Activated CD4-positive, CD25-positive, alpha-beta regulatory T cell (primary cell): ENCODE measurements at places on chromosomes 12 and 14.

- DNase-seq, result no peak
These were observed 25.4 kb upstream of the PELI2 start for GRCh38 chr14:56092763-56093162.

GRCh38 chr14:36256126-36256801, 64.2 kb downstream of the MBIP start:
- no peak for DNase-seq

DNA sequence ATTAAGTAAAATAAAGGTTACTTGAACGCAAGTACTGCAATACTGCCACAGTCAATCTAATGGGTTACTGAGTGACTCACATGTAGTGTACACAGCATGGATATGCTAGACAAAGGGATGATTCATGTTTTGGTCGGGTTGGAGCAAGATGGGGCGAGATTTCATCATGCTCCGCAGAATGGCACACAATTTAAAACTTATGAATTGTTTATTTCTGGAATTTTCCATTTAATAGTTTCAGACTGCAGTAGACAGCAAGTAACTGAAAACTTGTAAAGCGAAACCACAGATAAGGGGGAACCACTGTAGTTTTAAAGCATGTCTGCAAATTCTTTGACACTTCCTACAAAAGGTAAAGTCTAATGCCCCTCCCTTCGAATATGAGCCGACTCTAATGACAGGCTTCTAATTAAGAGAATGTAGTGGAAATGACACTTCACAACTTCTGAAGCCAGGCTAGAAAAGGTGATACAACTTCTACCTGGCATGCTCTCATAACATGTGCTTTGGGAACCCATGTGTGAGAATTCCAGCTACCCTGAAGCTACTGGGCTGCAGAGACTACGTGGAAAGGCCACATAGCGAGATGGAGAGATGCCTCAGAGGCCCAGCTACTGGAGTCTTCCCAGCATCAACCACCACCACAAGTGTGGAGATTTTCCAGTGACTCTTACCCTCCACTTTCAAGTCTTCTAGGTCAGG, 13.9 kb upstream of the TCP11L2 start:
- DNase-seq, result no peak

DNA sequence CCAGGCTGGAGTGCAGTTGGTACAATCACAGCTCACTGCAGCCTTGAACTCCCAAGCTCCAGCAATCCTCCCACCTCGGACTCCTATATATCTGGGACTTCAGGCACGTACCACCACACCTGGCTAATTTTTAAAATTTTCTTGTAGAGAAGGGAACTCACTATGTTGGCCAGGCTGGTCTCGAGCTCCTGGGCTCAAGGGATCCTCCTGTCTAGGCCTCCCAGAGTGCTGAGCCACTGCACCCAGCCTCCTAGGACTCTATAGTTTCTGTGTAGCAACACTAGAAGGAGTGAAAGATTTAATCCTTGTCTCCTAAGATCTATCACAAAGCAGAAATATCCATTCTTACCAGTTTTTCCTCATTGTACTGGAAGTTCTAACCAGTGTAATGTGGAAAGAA, 4.3 kb upstream of the APOF start:
- no peak for DNase-seq

GRCh38 chr12:47094804-47095203, 15.0 kb upstream of the AMIGO2 start:
- DNase-seq, result no peak

GRCh38 chr14:102856179-102856578, 66.3 kb upstream of the AMN start:
- no peak for DNase-seq

- no peak for DNase-seq
These were observed 1.3 kb upstream of the SLC24A4 start for GRCh38 chr14:92321701-92322100.

DNA sequence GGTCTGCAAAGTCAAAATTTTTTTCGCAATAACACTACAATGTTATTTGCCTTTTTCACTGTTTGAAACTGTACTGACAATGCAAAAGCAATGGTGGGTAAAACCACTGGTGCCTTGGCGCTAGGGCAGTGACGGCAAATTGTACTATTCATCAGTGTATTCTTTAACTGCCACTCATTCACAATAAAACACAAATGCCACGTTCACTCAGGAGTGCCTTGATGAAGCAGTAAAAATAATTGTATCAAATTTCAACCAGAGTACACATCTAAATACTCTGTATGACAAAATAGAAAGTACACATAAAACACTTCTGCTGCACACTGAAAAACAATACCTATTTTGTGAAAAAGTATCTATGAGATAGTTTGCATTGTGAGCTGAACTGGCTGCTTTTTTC, 17.8 kb downstream of the DCAF5 start:
- DNase-seq, result no peak

GRCh38 chr12:115160271-115161128, 476.5 kb upstream of the TBX3 start:
- DNase-seq, result no peak

DNA sequence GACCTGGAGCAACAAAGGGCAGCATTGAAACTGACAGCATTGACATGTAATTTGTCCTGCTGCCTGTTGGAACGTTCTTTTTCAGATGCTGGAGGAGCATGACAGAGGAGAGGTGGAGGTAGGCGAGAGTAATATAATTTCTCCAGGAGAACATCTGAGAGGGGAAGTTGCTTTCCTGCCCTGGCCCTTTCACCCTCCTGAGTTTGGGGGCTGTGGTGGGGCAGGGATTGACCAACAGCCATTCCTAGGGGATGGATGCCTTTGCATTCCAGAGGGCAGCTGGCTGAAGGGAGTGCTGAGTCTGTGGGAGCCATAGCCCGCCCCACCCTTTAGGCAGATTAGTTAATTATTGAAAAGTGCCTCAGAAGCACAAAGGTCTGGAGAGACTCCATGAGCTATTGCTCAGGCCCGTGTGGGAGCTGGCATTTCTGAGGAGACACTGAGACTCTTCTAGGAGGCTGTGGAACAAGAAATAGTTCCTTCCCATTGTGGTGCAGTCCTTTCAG, 73.5 kb downstream of the ARF6 start:
- DNase-seq, result no peak

DNA sequence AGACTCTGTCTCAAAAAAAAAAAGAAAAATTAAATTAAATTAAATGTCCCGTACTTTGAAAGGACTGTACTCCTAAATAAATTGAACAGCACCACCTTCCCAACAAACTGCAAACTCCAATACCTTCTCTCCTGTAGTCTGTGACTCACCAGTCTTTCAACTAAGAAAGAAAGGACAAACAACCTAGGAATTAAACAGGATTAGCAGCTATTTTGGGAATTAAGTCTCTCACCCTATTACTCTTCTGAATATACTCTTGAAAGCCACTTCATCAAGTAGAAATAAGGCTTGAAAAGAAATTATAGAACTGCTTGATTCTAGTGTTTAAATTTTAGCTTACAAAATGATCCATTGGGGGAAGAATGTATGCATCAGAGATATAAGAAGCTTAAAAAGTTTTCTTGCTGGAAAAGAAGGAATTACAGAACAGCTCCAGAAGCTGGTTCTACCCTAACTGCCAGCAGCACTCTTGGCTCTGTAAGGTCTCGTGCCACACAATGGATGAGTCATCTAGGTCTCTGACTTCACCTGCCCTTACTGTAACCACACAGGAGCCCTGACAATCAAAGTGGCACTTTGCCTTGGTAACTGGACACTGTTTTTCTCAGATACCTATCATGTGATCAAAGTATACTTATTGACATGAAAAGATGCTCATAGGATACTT, 57.0 kb upstream of the CERS5 start:
- DNase-seq, result no peak

- DNase-seq, result no peak
These were observed 132.4 kb downstream of the BRMS1L start for GRCh38 chr14:35958499-35958898.

- no peak for DNase-seq
These were observed 38.4 kb downstream of the ZFHX2 start for GRCh38 chr14:23513005-23513817.

DNA sequence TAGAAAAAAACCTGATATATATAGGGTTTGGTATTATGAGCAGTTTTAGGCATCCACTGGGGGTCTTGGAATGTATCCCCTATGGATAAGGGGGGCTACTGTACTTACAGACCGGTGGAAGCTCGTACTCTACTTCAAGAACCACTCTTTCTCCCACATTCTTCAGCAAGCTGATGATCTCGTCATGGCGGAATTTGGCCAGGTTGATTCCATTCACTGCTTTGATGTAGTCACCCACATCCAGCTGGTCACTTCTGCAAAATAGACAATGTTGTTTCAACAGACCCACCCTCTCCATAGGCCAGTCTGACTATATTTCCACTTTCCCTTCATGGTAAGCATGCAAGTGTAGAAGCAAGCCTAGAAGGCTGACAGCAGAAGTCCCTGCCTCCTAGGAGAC, 139.9 kb downstream of the GRIP1 start:
- DNase-seq, result no peak

DNA sequence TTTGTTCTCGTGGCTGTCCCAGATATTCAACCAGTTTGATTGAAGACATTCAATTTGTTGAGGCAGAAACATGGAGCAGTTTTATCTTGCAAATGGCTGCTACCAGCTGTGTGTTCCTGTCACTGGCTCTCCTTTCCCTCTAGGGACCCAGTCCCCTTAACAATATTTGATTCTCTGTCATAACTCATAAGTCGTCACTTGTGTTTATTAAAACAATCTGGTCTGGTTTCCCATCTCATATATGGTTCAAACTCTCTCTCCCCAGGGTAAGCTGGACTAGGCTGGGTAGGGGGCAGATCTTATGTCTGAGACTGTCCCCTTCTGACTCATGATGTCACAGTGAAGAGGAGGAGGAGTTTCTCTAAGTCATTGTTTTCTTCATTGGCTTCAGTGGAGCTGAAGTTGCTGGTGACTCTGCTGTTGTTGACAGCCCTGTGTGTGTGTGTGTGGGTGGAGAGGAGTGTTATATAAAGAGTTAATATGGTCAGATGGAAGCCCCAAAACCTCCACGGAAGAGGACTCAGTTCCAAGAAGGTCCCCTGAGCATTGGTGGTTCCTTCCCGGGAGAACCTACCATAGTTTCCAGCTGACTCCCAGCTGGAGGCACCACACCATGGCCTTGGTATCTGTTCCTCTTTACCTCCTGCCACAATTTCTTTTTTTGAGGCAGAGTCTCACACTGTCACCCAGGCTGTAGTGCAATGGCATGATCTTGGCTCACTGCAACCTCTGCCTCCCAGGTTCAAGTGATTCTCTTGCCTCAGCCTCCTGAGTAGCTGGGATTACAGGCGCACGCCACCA, 16.1 kb upstream of the GNG2 start:
- DNase-seq, result no peak

DNA sequence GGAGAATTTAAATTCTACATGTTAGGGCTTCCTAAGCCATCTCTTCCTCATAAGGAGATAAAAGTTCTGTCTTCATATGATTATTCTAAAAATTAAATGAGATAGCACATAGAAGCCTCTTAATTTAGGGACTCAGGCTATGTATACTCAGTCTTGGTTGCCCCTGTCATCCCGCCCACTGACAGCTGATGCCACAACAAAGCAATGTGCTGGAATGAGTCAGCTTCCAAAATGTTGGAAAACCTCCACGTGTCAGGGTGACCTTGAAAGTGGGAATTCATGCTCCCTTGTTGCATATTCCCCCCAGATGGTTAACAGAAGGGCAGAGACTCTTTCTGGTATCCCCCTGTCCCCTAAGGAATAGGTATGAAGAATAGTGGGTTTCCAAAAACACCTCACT, 238.0 kb upstream of the DDHD1 start:
- DNase-seq, result no peak

GRCh38 chr14:24844011-24844410, 205.9 kb downstream of the STXBP6 start:
- DNase-seq, result no peak

DNA sequence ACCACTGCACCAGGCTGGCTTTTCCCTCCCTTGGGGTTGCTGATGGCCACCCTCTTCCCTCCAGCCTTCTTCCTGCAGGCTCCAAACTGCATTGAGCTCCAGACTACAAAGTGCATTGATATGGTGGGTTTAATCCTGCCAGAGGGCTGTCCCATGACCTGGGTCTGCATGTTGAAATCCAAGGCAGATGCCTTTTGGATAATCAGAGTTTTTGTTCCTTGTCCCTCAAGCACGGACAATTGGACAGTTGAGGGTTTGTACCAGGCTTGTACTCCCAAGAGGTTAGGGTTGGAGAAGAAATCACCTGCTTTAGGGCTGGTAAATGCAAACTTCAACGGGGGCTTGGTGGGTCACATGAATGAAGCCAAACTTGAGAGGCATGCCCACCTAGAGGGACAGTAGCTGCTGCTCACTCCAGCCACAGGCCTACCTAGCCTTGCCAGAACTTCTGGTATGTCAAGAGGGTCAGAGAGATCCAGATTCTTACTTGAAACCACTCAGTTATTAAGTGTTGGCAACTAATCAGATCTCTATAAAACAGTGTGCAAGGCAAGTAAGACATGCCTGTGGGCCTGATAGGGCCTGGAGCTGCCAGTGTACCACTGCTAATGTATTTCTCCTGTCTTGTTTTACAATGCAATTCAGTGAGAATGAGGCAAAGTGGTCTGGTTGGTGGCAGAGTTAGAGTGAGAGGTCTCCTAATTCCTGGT, 21.7 kb upstream of the KRT83 start:
- no peak for DNase-seq

- no peak for DNase-seq
These were observed 265.7 kb downstream of the AEBP2 start for GRCh38 chr12:19704966-19705365.

DNA sequence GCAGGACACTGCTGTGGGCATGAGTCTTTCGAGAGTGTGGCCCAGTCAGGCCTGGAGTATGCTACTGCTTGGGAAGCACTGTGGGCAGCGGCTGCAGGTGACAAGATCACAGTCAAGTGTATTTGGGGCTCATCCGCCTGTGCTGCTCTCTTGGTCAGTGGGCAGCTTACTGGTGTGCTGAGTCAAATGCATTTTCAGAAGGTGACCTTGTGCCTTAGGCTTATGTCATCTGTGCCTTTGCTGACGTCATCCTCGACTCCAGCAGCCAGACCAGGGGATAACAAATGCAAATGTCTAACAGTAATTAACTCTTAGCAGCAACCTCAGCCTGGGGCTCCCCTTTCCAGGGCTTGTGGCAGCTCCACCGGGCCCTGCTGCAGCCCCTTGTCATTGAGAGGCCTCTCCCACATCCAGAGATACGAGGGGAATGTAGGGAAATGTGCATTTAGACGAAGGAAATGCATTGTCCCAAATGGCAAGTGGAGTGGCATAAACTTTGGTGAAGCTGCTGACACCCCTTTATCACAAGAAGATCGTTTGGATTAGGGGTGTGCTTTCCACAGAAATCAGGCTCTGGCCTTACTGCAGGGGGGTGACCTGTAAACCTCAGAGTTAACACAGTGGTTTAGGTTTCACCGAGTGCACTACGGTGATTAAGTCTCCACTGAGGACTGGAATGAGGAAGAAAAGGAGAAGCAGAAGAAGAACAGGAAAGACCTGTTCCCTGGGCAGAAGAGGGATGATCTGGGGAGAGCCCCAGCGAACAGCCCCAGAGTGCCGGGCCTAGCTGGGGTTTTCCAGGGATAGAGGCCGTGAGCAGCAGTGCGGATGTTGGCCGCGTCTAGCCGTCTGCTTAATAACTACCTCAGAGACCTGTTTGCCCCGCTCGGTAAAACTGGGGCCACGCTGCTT, 39.7 kb downstream of the PSMA6 start:
- DNase-seq, result no peak
